ENCODE measurements at places on chromosomes 13 and 19.

GRCh38 chr19:38233740-38234251 is 9.8 kb upstream of the DPF1 start:
- DNase-seq, result peak; percentile 62

- no peak for DNase-seq
Measured at GRCh38 chr19:39147480-39147879, 21.9 kb downstream of the PAK4 start.

DNA sequence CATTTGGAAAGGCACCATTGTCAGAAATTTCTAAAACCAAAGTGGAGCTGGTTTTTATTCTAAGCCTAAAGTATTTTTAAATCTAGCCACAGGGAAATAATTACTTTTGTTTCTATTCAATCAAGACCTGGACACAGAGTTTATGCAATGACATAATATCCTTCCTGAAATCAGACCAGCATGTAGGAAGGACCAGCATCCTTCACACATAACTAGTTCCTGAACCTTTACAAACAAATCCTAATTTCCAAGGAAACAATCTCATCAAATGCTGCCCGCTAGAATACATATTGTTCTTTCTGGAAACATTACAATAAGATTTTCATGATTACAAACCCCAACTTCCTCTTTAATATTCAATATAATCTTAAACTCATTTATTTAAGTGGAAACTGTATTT is 1.5 kb downstream of the STARD13 start:
- DNase-seq, result no peak

GRCh38 chr19:36604656-36605100 is 435 bp upstream of the ZNF382 start:
- DNase-seq, result no peak

DNA sequence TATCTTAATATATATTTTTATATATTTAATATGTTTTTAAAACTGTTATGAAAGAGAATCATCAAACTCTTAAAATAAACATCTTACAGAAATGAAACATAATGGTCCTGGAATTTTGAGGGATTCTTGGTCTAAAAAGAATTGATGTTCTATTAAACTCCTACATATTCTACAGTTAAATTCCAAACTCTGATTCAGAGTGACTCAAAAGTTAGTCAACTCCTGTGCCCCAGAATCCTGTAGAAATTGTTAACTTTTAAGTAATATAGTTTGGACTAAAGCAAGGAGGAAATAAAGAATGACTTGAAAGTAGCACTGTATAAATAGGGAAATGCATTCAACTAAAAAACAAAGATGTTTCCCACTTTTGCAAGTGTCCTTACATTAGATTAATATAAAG is 47.7 kb downstream of the FNDC3A start:
- no peak for DNase-seq

DNA sequence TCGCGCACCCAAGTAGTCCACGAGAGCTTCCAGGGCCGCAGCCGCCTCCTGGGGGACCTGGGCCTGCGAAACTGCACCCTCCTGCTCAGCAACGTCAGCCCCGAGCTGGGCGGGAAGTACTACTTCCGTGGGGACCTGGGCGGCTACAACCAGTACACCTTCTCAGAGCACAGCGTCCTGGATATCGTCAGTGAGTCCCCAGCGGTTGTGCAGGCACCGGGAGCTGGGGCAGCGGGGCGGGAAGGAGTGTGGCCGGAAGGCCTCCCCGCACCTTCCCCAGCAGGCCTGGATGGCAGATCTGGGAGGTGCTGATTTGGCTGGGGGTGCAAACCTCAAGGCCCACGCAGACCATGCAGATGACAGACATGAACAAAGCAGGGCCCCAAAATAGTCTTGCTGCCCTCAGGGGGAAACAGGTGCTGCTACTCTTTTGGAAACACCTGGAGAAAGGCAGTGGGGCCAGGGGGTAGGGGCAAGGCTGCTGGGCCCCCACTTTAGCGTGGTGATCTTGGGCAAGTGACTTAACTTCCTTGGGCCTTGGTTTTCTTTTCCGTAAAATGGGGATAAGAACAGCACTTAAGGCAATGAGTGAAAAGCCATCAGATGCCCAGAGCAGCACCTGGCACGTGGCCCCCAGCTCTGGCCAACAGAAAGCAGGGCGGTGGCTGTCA is 4.0 kb downstream of the MAG start:
- DNase-seq, result peak; percentile 39

DNA sequence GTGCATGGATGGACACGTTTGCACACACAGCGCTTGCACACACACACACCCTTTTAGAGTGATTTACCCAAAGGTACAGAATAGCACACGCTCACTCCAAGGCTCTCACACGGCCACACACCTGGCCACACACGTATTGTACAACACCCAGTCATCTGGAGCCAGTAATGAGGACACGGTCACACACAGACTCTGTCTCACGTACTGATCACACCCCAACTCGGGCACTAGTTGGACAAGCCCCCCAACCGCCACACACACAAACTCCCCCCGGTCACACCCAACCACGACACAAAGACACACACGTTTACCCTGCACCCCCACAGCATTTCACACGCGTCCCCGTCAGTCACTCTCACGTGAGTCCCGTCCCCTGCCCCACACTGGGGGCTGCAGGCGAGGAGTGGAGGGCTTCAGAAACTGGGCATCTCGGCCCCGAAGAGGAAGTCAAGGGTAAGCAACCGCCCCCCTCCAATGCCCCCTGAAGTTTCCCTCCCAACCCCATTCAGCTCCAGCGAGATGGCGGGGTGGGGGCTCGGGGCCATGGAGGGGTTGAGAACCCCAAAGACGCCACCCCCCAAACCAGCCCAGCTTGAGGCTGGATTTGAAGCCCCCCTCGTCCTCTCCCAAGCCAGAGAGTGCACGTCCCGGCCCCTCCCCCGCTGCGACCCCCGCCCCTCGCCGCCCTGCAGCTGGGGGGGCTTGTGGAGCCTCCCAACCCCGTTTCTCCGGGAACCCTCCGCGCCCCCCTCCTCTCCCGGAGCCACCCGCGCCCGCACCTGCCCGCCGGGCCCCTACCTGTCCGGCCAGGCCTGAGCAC is 599 bp downstream of the OLFM2 start:
- DNase-seq, result no peak

DNA sequence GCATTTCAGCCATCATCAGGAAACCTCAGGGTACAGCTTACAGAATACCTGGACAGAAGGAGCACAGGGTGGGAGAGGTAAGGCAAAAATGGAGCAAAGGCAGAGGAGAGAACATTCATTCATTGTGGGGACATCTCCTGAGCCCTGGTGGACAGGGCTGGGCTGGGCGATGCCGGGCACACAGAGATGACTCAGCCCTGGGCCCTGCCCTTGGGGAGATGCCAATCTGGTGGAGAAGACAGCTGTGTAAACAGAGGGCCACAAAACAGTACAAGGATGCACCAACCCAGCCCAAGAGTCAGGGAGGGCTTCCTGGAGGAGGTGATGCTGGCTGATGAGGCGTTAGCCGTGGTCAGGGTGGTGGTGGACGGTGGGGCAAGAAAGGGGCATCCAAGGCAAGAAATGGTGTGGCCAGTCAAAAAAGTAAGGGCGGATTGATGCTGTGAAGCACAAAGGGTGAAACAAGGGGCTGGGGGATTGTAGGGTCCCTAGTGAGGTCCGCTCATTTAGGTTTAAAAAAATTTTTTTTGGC is 3.6 kb upstream of the HAS1 start:
- DNase-seq, result no peak

DNA sequence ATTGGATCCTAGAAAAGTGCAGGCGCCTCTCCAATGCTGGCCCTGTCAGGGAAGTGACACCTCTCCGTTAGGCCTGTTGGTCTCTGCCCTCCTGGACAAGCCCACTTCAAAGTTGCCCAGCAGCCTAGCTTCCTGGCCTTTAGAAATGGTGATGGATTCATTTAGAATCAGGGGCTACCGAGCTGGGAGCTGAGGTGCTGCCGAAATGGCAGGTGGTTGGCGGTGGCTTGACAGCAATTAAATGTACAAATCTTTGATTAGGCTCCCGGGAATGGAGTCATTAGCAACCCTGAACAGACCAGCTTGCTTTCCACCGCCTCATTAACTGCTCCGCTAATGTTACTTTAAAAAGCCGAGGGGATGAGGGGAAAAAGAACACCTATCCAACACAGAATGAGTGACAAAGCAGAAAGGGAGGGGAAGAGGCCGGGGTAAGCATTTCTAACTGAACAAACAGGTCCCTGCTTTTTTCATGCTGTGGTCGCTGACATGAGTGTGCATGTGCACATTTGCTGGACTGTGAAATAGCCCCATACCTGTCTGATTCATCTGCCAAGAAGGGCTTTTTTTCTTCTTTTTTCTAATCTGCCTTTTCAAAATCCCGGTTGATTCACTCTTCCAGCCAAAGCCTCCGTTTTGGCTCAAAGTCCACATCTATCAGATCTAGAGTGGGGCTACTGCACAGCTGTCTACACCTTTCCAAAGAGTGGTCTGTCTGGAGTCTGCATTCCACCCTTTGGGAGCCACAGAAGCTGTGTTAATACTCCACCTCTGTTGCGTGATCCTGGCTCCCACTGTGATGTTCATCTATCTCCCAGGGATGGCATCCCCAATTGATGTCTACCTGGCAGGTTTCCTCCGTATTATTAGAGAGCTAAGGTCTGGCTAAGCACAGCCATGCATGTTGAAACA is 431.9 kb downstream of the COG6 start:
- DNase-seq, result no peak

GRCh38 chr19:5585461-5586299 is 17.9 kb upstream of the TINCR start:
- no peak for DNase-seq

DNA sequence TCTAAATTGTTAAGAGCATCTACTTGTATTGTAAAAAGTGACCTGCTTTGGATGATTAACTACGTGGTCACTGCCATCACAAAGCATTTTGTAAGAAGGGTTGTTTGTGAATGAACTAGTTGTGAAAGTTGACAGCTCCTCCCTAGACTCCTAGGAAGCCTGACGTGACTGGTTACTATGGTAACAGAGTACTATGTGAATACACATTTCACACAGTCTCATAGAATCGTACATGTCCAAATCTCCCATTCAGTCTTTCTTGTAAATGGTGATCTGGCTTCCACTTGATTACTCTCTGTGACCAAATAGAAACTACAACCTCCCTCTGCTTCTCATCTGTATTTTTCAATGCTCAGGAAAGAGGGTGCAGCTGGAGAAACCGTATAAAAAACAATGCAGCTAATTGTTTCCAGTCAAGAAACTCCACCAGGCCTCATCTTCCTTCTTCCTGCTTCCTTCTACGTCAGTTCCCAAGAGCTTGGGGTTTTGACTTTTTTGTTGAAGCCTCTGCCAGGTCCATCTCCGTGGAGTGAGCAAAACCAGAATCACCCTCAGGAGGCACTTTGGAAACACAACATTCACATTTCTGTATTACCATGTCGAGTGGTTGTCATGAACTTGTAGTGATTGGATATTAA is 83.4 kb downstream of the GPC6 start:
- no peak for DNase-seq

- no peak for DNase-seq
Measured at GRCh38 chr13:111992911-111993310, 74.0 kb upstream of the SOX1 start.

GRCh38 chr13:26599403-26599802 is 41.9 kb downstream of the WASF3 start:
- no peak for DNase-seq

GRCh38 chr13:43086181-43086580 is 62.8 kb downstream of the DNAJC15 start:
- DNase-seq, result no peak

- DNase-seq, result no peak
Measured at GRCh38 chr19:1322198-1322981, 36.7 kb downstream of the EFNA2 start.

- DNase-seq, result no peak
Measured at GRCh38 chr19:40555978-40556689, 20.5 kb upstream of the SHKBP1 start.

- no peak for DNase-seq
Measured at GRCh38 chr13:94305934-94306333, 173.5 kb downstream of the DCT start.

GRCh38 chr13:101634142-101634541 is 181.7 kb downstream of the ITGBL1 start:
- DNase-seq, result no peak

DNA sequence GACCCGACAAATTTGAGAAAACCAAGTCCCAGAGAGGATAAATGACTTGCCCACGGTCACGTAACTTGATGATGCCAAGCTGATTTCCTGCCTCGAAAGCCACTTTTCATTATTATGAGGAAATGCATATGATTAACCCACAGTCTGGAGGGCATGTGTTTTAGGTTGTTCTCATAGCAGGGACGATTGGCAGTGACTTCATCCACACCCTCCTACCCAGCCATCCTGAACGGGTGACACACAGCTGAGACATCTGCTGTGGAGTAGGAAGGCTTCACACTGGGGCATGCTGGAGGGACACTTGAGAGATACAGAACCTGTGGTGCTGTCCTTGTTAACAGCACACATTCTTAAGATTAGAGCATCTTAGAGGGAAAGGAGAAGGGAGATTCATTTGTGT is 65.4 kb upstream of the WDFY2 start:
- DNase-seq, result no peak

Measured in MM.1S (cell line).